DMS79 treated with DMSO at 0.1 percent for 48 hours (cell line): ENCODE measurements at places on chromosomes 16 and 17.
A peak's percentile ranks its signal among the peaks of the same experiment; 100 is the strongest.

DNA sequence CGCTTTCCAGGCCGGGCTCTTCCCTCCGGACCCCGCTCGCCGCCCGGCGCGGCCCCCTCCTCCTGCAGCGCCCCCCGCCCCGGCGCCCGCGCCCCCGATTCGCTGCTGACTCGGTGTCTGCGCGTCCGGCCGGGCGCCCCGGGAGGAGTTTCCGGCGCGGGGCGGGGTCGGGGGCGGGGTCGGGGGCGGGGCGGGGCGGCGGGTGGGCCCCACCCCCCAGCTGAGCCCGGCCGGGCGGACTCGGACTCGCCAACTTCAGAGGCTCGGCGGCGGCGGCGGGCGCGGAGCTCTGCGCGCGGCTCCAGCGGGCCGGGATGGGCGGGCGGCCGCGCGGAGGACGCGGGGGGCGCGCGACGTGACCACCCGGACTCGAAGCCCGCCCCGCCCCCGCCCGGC is at the start of gene METRNL:
TSS of gene METRNL (plus strand) at position 258 of the 396 bp plus-strand sequence. CDS start 207 bp downstream, outside the sequence.
- DNase-seq = peak; percentile 8

DNA sequence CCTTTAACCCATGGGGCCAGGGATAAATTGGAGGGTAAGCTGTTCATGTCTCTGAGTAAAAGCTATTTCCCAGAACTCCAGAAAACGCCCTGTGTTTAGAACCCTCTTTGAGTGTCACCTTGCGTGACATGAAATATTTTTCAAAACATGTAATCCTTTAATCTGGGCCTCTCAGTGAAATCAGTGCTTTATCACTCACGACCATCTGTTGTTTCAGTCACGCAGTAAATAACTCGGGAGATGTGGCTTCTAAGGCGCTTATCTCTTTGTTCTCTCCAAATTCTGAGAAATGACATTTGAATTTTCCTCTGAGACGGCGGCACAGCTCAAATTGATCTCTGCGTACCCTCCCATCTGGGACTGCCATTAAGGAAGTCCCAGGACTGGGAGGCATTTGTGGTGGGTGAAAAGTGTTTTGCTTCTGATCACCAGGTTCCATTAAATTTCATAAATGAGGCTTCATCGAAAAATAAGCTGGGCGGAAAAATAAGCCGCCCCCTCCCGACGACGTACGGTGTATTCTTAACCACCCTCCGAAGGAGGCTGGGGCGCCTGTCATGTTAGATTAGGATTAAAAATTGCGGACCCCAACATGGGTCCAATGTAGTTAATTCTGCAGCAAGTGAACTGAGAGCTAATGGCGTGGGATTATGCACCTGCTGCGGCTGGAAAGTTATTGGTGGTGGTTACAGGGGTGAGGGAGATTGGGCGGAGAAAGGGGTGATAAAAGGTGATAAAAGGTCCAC is 12.7 kb downstream of the WFDC1 start:
- no peak for DNase-seq

DNA sequence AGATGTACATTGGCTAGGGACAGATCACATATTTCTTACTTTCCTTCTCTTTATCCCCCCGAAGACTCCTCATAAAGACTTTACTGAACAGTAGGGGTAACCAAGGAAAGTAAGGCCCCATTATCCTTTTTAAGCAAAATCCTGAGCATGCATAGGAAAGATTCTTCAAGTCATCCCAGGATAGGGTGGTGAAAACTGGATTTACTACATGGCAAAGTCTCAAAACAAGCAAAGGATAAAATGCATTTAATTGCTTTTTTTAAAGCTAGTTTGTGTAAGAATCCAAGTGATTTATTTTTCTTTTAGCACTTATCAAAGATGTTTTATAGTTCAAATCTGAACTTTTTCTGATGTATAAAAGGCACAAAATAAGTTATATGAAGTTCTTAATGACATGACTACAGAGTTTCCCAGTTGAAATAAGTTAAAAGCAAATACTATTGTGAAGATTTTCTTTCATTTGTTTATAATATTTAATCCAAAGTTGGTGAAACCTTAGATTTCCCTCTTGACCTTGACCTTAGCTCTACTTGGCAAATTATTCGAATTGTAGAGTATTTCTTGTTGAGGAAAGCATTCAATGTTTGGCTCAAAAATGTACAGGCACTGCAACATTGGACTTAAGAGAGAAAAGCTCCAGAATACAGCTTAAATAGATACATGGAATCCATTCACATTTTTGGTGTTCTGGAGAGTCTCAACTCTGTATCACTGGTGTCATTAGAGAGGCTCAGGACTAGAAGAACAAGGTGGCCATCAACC is 104.3 kb downstream of the ABCA8 start:
- DNase-seq = no peak

GRCh38 chr17:65730711-65731169 is 169.3 kb upstream of the AXIN2 start:
- no peak for DNase-seq
